ENCODE measurements at places on chromosomes 1 and 21.
A peak's percentile ranks its signal among the peaks of the same experiment; 100 is the strongest.

DNA sequence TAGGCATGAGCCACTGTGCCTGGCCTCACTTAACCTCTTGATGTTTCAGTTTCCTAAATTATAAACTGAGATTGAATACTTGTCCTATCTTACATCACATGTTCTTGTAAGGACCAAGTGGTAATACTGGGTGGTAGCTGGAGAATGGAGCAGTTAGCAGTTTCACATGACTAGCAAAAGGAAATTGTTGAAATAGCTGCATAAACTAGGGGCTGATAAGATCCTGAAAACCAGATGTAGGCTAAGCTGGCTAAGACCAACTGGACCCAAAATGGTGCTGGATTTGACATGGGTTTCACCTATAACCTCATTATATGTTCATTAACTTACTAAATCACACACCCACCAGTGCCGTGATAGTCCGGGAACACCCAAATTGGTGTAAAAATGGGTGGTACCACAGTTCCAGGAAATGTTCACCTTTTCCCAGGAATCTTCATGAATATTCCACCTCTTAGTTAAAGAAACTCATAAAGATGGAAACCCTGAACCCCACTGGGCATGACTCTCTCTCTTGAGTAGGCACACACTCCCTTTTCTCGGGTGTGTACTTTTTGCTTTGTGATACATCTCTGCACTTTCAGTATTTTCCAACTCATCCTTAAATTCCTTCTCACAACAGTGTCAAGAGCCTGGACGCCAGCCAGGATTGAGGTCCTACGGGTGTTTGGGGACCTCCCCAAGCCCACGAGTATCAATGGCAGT is at the start of gene PAPPA2:
PAPPA2 (plus strand) TSS at position 502 of the 705 bp plus-strand sequence. CDS start 93,148 bp downstream, outside the sequence.
- DNase-seq: no peak

GRCh38 chr1:228043281-228043848 is 36.6 kb downstream of the WNT3A start:
- peak; percentile 51 for DNase-seq

DNA sequence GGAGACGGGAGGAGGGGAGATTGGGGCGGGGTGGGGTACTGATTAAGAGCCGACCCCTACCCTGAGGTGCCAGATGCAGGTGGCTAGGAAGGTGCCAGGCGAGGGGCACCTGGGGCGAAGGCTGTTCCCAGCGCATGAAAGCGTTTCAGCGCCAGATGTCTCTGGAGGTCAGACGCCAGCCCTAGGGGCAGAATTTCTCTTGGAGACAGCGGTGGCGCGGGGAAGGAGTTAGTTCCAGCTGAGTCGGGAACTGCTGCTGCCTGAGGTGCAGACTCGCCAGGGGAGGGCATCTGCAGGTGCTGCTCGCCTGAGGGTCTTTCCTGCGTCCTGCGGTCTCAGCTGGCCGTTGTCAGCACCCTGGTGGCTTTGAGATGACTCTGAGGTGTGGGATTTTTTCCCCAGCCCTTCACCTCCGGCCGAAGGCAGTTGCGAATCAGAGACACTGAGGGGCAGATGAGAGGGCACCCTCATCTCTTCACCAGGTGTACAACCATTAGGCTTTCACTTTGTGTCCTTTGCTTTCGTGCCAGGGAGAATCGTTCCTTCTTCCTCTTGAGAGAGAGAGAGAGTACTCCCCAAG is 539 bp downstream of the CGN start:
- DNase-seq: peak; percentile 59

DNA sequence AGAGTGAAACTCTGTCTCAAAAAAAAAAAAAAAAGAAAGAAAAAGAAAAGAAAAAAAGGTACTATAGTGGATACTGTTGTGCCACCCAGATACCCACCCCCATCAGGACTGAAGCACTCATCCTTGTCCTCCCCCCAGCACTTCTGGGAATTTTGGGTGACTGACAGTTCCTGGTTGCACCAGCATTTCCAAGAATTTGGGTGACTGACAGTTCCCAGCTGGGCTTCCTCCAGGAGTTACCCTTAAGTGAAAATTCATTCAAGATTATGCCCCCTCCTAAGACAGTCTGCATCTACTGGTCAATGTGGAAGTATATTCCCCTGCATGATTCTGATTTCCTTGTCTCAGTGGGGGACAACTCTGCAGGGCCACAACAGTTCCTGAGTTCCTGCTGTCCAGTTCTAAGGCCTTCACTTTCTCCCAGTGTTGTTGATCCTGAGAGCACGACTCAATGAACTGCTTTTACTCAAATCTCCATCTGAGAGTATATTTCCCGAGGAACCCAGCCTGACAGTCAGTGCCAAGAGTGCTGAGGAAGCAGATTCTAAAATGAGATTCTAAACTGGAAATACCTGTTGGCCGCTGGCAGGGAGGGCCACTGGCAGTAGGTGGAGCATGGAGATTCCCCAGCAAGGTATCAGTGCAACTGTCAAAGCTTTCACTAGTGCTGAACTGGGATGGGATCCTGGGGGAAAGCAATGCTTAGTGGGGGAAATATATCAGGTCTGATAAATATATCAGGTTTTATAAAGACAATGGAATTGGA is 18.5 kb downstream of the RIIAD1 start:
- no peak for DNase-seq

DNA sequence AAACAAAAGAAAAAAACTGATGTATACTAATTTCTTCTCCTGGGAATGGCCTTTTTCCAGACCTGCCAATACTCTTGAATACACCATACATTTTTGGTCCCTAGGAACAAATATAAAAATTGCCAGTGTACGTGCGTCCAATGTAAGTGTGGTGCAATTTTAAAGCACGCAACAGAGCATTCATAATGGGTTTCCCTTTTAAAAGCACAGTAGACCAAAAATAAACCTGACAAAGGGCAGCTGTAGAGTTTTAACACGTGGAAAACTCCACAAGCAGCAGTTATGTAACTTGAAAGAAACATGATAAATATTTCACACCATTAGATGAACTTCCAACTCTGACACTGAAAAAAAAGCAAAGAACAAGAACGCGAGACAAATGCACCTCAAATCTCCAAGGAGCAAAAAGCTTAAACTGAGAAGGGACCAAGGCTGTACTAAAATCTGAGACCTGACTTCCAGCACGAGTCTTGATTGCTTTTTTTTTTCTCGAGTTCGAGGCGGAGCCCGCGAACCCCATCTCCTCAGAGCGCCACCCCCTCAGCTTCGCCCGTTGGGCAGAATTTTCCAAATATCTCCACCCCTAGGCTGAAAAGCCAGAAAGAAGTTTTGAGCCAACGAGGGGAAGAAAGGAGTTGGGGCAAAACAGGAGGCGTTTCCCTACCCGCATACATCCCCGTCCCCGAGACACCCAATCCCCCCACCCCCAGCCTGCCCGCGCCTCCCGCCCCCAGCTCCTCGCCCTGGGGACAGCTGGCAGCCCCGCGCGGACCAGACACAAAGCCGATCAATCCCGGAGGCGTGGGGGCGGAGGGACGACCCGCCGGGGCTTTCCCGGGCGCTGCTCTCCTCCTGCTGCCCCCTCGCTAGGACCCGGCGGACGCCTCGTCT is at the start of gene JAM2:
JAM2 (plus strand) TSS at position 599 of the 891 bp plus-strand sequence. CDS start 564 bp downstream, outside the sequence.
- peak; percentile 57 for DNase-seq

- no peak for DNase-seq
Measured at GRCh38 chr1:20259646-20260045, 31.0 kb upstream of the VWA5B1 start.

- no peak for DNase-seq
Measured at GRCh38 chr1:183100361-183100974, 77.2 kb downstream of the LAMC1 start.

DNA sequence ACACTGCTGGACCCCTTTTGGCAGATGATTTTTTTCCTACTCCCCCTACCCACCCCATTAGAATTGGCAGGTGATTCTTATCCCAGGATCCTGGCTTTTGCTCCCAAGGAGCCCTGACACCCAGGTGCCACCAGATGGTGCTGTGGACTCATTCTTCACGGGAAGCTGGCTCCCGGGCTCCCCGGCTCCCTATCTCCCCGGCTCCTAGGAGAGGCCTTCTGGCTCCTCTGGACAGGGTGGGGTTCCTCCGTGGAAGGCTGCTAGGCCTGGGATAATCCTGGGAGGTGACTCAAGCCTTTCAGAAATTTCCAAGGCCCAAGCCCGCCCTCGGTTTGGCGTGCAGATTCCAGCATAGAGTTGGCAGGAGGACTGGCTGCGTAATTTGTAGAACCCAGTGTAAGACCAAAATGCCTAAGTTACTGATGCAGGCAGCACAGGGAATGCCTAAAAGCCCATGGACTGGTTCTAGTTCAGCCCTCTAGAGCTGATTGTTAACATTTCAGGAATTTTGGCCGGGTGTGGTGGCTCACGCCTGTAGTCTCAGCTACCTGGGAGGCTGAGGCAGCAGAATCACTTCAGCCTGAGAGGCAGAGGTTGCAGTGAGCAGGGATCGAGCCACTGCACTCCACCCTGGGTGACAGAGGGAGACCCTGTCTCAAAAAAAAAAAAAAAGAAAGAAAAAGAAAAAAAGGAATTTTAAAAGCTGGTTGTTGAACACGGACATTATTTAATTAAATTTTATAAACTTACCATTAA is 6.8 kb upstream of the BSDC1 start:
- DNase-seq: peak; percentile 92

DNA sequence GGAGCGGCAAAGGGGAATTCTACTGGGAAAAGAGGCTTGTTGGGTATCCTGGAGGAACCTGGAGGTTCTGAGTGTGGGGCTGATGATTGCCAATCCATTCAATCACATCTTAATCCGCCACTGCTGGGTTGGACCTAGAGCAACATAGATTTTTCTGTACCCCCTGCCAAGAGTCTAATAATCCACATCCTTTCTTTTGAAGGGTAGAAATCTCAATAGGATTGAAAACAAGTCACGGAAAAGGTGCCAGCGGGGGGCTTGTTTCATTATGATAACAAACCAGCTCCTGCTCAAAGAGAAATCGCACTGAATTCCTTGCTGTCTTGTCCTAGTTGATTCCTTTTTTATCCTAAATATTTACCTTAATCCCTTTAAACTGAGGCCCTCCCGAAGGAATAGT is 528.5 kb downstream of the ADGRL2 start:
- DNase-seq: no peak

DNA sequence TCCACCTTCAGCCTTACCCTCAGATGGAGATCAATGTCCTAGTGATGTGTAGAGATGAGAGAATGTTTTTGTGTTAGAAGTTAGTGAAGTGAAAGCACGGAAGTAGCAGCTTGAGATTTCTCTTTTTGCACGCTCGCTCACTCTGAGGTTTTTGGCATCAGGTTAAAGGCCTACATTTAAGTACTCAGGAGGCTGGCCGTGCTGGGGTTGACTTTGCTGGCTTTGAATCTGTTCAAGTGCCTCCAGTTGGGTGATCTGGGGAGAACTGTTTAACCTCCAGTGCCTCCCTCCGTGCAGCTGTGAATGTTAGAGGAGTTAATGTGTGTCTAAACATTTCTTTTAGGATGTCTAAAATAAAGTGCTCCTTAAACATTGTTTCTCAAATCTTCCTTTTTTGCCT is 13.9 kb downstream of the PHGDH start:
- no peak for DNase-seq

GRCh38 chr1:44034423-44034822 is 3.2 kb upstream of the SLC6A9 start:
- DNase-seq: no peak

DNA sequence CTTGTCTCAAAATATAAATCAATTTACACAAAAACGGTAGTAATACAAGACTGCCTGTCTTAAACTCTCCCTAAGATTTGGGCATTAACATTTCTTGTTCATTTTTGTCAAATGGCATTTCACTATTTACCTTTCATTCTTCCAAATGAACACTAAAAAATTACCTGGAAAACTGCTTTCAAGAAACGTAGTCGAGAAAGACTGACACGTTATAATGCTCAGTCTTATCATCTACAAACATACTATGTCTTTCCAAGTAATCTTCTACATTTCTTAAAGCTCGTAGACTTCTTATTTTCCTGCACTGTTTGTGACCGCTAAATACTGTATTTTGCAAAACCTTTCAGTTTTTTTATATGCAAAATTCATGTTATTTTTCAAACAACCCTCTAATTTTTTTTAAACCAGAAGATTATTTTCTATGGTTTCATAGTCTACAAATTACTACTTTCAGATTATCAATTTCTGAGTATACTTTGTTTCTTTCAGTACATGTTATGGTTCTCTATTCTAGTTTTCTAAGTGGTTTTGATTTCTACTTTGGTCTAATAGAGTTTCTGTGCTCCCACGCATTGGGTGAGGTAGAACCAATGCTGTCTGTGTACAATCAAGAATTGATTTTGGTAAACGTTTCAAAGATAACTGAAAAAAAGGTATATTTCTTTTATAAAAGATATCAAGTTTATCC is 336.4 kb downstream of the SMYD3 start:
- no peak for DNase-seq

GRCh38 chr1:154181944-154182343 is 10.0 kb downstream of the TPM3 start:
- DNase-seq: no peak

- peak; percentile 55 for DNase-seq
Measured at GRCh38 chr1:163173121-163173520, 29.6 kb downstream of the RGS5 start.

DNA sequence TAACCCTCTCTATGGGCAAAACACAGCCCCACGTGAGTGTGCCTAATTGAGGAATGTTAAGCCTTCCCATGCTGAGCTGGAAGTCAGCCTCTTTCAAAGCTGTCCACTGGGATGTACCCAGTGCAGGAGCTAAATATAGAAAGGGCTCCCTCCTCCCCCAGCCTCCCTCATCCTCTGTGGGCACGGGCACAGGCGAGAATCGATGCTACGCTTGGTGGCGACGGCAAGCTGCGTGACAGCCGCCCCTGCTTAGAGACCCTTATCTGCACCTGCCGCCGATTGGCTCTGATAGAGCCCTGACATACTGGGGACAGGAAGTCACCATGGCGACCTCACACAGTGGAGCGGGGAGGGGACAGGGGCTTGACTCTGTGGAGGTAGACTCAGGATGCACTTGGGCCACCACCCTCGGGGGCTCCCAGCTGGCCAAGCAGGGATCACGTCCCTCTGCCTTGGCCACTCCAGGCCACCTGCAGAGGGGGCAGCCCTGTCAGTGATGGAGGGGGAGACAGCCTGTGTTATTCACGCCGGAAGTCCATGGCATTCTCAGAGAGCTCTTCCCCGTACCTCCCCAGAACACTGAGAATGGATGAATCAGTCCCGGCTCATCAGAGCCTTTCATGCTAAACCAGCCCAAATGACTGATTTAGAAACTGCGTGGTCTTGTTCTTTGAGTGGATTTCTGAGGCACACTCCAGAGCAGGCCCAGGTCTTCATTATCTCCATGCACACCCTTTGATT is 84.8 kb downstream of the KCND3 start:
- peak; percentile 35 for DNase-seq

DNA sequence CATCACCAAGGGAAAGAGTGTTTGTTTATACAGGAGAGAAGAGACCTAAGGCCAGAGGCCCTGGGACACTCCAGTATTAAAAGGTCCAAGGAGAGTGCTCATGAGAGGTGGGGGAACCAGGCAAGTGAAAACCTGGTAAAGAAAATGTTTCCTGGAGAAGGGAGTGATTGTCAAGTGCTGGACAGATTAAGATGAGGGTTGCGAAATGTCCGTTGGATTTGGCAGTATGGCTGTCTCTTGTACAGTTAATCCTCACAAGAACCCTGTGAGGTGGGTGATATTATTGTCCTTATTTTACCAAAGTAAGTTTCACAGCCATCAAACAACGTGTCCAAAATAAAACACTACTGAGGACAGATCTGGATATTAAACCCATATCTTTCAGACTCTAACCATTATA is 44.2 kb downstream of the RPAP2 start:
- no peak for DNase-seq
